NCI-H146 (cell line): ENCODE measurements at places on chromosomes 4 and X.

DNA sequence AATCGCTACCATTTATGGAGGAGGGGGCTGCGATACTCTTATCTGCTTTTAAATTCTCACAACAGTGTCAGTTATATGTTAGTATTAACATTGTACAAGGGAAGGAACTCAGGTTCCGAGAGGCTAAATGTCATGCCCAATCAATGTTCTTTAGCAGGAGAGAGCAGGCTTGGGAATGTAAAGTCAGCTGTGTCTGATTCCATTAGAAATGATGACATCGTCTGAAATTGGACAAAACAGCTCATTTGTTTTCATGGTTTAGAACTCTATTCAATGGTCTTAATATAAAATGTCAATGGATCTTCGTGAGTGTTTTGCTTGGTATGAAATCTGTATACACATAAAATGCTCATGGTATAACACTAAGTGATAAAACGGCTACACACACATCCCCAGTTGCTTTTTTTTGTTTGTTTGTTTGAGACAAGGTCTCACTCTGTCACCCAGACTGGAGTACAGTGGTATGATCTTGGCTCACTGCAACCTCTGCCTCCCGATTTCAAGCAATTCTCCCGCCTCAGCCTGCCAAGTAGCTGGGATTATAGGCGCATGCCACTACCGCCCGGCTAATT, 11.9 kb upstream of the SH3KBP1 start:
- DNase-seq: no peak

DNA sequence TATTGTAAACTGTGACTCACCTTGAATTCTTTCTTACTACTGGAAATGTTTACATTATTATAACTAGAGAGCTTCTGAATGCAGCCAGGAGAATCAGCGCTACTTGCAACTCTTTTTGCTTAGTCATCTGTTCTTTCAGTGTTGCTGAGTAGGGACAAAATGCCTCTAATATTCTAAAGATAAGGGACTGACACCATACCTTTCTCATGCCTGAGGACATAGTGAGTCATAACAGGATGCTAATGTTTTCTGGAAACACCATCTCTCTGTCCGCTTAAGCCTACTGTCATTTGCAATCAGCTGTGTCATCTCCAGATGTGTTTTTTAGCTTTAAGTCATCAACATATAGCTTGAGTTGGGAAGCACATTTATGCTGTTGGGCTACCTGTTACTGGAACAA, 108.3 kb downstream of the QRFPR start:
- no peak for DNase-seq

- DNase-seq: no peak
These were observed 1673.8 kb upstream of the AGA start for GRCh38 chr4:179116011-179116410.

GRCh38 chr4:1614854-1615595, 69.1 kb downstream of the FAM53A start:
- DNase-seq: peak; percentile 50

DNA sequence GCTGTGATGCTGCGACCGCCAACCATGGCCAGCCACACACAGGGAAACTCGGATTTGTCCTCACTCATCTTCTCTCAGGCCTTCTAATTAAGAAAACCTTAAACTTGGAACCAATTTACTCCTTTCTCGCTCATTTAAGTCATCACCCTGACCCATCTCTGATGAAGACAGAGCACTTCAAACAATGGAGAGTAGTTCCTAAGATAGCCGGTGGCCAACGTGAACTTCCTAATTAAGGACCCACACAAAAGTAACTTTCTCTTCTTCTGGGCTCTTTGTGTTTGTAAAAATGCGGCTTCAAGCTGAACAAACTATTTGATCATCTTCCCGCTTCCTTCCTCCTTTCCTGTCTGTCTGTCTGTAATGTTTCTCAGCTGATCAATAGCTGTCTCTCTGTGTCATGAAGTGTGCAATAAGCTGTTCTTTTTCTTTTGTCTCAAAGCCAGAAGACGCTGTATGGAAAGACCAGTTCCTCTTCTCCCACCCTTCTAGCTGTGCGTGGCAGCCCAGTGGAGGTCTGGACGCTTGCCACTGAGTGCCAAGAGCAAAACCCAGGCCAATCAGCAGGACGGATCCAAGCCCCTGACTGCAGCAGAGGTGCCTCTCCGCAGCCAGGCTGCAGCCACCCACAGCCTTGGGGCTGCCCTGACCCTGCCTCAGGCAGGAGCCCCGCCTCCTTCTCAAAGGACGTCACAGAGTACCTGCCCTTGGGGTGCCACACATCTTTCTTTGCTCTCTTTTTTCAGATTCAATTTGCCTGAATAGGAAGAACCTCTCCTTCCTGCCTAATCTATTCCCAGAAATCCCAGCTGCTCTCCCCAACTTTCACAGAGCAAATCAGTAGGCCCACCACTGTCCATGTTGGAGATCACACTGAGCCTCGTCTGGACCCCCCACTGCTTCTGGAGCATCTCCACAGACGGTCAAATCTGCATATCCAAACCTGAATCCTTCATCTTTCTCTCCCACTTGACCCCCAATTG, 59.3 kb downstream of the MAML3 start:
- peak; percentile 70 for DNase-seq
